GM18507 (cell line): ENCODE measurements at places on chromosomes 12 and 14.

GRCh38 chr12:76879710-76880518 lies 1.1 kb upstream of the CSRP2 start:
- no peak for DNase-seq

GRCh38 chr12:89782807-89783206 lies 74.2 kb upstream of the ATP2B1 start:
- no peak for DNase-seq

DNA sequence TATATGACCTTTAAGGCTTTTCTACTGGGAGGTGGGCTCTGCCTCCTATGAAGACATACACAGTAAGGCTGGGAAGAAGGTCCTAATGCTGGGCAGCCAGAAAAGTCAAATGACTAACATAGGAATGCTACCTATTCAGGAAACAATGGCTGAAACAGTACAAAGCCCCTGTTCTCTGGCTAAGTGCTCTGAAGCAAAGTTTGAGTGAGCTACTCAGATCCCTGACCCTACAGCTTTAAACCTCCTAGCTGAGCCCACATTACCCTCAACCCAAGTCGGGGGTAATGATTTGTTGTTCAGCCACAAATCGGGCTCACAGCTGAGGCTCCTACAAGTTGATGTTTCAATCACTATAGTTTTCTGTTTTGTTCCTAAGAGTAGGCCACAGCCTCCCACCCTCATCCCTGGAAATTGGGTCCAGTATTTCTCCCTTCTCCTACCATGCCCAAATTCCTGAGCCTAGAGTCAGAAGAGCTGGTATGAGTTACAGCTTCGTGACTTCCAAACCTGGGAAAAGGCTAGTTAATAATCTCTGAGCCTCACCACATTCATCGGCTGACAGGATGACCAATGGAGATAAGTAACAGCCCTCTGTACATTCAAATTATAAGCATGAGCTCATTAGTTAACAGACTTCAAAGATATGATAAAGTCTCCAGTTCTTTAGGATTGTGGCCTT lies 46.5 kb downstream of the BTBD7 start:
- no peak for DNase-seq

DNA sequence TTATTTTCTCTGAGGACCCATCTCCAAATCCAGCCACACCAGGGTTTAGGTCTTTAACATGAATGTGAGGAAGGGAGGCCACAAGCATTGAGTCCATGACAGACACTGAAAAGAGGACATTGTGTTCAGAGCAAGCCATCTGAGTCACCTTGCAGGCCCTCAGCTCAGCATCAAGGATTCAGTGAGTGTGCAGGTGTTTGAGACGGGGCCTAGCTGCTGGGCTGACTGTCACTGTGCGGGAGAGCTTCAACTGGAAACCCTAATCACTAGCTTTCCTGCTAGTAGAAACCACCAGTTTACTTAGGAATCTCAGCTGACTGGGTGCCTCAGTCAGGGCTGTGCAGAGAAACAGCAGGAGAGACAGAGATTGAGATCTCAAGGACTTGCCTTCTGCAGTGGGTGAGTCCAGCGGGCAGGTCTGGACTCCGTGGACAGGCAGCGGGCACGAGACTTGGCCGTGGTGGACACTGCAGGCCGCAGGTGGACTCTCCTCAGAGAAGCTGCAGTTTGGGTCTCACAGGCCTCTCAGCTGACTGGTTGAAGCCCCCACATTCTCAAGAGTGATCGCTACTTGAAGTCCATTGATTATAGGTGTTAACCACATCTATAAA lies 86.1 kb upstream of the DYNC1H1 start:
- DNase-seq: no peak

GRCh38 chr14:100719976-100720520 lies 6.6 kb upstream of the DLK1 start:
- no peak for DNase-seq

DNA sequence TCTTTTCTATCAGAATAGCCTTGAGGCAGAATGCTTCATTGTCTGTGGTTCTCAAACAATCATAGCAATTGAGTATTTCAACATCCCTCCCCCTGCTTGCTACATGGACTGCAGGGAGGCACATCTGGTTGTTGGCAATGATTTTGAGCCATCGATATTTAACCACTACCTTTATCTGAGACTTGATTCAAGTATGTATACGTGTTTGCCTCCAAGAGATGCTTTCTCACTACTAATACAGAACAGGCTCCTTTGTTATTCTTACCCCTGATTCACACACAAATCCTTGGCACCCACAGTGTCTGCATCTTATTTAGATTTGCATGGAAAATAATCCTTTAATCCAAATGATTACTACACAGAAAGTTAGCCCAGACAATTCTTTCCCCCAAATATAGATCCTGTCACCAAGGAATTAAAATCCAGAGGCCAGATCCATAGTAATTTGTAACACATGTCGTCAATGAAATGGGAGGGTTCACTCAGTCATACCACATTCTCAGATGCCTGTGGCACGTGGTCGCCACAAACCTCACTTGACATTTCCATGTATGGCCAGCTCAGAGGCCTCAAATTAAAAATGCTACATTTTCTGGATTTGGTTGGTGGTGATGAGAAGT lies 199.3 kb downstream of the ITPR2 start:
- DNase-seq: no peak

- DNase-seq: no peak
Observed at GRCh38 chr14:51310505-51310944, 70.5 kb downstream of the TMX1 start.

DNA sequence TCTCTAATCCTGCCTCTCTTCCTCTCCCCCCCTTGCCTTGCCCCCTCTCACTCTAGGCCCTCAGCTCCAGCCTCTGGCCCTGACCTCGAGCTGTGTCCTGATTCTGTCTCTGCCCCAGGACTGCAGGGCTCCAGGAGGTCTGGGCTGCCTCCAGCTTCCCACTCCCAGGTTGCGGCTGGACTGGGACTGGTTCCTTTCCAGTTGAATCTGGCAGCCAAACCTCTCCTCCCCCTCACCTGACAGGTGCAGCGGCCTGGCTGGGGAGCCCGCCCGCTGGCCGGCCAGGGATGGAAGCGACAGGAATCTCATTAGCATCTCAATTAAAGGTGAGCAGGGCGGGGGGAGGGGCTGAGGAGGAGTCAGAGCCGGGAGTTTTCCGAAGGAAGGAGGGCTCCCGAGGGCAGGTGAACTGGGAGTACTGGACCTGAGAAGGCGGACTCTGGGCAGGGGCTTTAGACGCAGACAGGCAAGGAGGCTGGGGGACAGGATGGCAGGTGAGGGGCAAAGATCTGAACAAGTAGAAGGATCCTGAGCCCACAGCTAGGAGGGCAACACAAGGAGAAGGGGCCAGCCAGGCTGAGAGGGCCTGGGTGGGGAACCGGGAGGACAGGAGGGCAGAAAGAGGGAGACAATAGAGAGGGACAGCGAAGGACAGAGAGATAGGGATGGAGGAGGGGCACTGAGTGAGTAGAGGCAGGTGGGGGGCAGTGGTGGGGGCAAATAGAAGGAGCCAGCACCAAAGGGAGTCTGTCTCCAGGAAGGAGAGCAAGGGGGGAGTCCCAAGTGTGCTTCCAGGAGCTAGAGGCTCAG lies at the start of gene SCNN1A:
SCNN1A (minus strand) TSS at position 295 of the 810 bp plus-strand sequence. CDS start 780 bp downstream, outside the sequence.
- no peak for DNase-seq

GRCh38 chr12:107503129-107503855 lies 182.3 kb upstream of the PWP1 start:
- DNase-seq: no peak

DNA sequence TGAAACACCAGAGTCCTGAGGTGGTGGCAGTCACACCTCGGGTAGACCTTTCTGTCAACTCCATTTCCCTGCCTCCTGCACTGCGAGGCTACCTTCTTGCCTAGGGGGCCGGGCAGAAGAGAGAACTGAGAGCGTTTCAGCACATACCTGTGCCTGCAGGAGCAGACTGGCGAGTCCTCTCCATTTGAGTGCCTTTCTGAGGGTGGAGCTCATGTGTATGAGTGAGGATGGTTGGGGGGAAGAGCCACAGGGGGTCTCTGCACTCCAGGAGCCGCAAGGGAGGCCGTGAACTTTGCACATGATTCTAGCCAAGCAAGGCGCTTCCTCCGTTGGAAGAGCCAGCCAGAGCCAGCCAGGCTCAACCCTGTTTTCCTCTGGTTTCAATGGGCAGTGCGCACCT lies 31.0 kb upstream of the CCND2 start:
- DNase-seq: no peak

- no peak for DNase-seq
Observed at GRCh38 chr14:85516239-85517113, 13.5 kb upstream of the FLRT2 start.

DNA sequence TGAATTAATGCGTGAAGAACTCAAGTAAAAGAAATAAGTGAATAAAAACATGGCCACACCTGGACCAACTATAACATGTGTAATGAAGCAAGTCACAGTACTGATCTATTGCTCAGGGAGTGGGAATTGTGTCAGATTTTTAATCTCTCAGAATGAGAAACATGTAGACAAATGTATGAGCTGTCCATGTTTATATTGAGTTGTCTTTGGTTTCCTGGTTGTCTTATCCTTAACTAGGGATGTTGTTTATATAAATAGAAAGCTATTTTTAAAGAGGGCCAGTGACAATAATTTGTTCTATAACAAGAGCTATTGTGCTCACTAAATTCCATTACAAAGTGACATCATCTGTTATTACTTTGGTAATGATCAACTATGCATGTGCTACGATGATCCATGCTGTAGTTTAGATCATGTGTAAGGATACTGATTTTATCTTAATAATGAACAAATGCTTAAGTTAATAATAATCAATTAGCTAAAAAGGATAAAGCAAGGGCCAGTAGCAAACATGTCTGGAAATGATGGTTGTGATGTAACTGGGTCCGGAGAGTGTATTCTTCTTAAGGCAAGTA lies 91.3 kb upstream of the RTL1 start:
- no peak for DNase-seq

DNA sequence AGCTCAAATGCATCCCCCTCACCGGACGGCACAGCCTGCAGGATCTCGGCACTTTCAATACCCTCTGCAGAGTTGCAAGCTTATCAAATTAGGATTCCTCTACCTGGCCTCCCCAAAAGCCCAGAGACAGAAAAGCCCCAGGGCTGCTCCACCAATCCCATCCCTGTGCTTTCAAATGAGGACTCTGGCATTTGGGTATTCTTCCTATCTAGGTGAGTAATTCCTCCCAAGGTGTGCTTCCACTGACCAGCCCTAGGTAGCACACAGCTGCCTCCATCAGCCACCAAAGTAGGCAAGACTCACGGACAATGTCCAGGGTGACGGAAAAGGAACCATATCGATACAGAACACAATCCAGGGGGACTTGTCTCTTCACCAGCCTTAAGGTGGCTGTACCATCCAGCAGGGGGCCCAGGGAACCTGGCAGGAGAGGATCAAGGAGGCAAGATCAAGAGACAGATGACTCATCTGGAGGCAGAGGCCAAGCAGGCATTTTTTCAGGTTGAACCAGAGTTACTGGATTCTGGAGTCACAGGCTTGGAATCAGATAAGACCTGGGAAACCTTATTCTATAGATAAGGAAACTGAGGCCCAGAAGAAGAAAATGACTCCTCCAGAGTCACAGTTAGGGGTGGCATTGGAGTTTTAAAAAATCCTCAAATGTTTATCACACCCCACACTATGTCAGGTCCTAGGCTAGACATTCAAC lies 9.9 kb downstream of the PMEL start:
- DNase-seq: no peak

GRCh38 chr14:54424479-54424901 lies 16.7 kb downstream of the CNIH1 start:
- no peak for DNase-seq

DNA sequence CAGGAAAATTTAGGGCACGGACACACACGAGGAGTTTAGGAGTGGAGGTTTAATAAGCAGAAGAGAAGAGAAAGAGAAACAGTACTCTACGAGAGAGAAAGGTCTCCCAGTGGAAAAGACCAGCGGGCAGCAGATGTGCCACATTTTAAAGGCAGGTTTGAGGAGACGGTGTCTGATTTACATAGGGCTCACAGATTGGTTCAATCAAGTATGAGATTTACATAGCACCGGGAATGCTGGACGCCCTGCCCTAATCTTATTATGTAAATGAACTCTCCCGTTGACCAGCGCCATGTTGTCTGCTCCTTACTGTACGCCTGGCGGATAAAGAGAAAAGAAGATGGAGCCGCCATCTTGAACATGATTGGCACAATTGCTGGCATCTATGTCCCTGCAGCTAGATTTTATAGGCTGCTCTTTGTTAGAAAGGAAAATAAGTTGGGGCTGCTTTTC lies 17.9 kb downstream of the NFKBIA start:
- DNase-seq: no peak

DNA sequence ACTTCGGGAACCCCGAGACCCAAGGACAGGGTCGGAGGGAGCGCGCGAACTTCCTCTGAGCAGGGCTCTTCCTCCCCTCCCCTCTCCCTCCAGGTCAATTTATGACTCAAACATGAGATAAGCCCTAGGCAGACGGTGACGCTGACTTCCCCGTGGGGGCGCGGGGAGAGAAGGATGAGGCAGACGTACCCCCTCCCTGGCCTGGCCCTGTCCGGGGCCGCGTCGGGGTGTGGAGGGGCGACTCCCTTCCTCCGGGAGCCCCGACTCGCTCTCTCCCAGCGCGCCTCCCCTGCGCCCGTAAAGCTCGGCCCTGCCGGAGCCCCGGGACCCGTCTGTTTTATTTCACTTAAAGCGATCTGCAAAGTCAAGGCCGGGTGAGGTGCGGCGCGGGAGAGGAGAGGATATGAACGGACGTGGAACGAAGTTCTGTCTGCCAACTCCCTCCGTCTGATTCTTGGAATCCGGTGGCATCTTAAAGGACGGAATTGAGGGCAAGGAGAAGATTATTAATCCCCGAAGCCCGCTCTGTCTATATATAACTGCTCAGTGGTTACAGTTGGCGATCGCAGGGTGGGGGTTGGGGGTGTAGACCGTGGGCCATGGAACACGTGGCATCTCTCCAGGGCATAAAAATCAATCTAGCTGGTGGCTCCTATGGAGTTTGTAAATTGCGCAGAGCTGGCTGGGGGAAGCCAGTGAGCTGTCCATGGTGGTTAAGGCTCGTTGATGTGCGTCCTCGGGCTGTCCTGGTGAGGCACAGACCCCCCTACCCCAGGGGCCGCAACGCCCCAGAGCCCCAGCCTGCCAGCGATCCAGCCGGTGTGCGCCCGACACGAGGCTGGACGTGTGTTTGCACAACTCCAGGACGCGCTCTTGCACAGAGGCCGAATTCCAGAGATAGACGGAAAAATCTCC lies 2.9 kb upstream of the PTHLH start:
- DNase-seq: no peak

DNA sequence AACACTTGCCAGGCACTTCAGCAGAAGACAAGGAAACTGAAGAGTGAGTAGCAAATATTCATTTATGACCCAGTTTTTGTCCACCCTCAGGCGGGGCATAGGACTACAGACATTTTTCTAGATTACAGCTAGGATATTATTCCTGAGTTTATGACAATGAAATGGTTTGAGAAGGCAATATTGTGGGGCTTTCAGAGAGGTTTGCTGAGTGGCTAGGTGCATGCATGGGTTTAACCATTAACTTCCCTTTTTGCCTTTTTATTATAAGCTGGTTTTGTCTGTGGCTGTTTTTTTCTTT lies 104.0 kb upstream of the BCAT1 start:
- no peak for DNase-seq

DNA sequence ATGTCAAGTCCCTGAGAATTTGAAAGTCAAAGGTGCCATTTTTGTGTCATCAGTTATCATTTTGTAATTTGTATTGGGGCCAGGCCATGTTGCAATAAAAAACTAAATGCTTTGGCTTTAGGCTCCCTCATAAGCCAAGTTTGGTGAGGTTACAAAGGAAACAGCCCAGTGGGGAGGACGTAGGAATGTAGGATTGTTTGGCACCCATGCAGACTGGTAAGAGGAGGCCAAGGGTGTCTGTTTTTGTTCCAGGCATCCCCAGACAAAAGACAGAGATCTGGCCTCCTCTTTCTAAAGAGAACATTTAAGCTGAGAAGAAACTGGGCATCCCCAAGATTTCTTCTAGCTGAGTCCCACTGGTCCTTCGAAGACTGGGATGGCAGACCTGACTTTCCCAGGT lies 111.7 kb downstream of the SUDS3 start:
- DNase-seq: no peak

- DNase-seq: no peak
Observed at GRCh38 chr14:75784314-75784686, 123.3 kb downstream of the TTLL5 start.
